ENCODE measurements at places on chromosomes 7 and 10. TPM values are rescaled to one million over a fixed set of nuclear protein-coding genes. Genes with fewer than 3 reads are reported as not detected.

Gene AGAP4
- total RNA-seq, result 6.6 TPM

Gene COL1A2
- not detected for total RNA-seq

Gene STK31
- total RNA-seq, result 0.80 TPM

Gene LEP
- total RNA-seq, result not detected
